ENCODE measurements at places on chromosomes 12 and 14.

DNA sequence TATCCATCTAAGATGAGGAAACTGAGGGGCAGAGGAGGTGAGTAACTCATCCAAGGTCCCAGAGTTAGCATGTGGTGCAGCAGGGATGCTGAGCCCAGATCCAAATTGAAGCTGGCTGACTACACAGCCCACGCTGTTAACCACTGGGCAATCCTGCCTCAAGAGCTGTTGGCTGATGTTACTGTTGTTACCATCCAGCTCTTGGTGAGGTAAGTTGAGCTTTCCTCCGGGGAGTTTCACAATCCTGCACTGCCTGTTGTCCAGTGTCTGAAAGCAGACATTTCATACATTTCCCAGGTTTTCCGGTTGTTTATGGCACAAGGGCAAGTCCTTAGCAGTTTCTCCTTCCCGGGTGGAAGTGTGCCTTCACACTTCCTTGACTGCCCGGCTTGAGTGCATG lies 14.5 kb downstream of the CYP46A1 start:
- DNase-seq, result no peak

- DNase-seq, result no peak
These were observed 29.5 kb downstream of the TSPAN8 start for GRCh38 chr12:71128191-71128788.

GRCh38 chr14:29925736-29926135 lies 1.9 kb downstream of the PRKD1 start:
- DNase-seq, result no peak

DNA sequence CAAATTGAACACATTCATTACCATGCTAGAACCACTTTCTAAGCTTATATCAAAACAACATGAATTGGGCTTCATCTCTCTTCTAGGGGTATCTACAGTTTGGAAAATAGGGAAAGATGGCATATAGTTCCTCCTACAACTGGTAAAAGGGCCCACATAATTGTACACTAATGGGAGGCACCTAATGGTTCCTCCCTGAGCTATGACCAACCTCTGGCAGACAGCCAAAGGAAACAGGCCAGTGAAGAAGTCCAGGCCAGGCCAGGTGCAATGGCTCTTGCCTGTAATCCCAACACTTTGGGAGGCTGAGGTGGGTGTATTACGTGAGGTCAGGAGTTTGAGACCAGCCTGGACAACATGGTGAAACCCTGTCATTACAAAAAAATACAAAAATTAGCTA lies 23.2 kb upstream of the APOF start:
- no peak for DNase-seq

DNA sequence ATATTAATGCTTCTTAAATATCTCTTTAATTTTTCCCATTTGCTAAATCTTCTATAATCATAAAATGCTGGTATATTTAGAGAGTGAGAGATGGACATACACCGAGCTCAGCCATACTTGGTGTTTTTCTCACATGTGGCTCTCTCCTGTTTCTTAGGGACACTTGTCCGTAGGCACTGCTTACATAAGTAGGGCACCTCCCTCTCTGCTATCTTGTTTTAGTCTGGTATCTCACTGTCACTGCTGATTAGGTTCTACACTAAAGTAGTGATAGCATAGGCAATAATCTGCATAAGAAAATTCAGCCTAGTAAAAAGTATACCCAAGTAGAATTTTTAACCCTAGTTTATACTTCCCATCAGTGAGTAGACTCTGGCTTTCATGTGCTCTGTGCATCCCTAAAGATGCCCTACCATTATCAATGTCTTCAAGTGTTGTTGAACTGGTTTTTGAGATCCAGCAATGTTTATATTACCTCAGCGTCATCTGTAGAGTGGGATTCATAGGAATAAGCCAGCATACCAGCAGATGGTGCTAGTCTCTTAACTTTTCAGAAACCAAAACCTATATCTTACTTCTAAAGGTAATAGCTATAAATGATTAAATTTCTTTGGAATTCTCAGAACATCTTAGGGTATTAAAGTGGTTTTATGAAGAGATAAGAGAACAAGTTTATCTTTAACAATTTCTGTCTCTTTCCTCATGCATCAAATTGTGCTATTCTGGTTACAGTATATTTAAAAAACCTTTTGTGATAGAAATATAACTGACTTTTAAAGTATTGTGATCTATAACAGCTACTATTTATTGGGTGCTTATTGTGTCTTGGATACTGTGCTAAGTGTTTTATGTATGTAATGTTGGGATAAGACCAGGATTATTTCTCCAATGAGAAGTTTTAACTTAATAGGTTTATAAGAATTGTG lies 32.9 kb downstream of the ARID2 start:
- no peak for DNase-seq

DNA sequence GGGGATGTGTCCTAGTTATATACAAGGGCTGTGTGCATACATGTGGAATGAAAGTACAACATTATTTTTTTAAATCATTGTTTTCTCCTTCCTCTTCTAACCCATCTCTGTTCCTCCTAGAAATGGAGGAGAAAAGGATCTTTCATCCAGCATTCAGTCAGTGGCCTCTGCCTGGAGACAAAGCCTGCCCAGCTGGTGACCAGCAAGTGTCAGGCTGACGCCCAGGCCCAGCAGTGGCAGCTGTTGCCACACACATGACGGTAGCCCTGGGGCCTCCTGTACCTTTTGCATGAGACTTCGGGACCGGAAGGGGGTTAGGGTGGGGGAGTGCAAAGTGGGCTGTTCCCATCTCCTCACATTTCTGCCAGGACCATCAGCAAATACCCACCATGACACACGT lies 46.2 kb downstream of the ERH start:
- no peak for DNase-seq

DNA sequence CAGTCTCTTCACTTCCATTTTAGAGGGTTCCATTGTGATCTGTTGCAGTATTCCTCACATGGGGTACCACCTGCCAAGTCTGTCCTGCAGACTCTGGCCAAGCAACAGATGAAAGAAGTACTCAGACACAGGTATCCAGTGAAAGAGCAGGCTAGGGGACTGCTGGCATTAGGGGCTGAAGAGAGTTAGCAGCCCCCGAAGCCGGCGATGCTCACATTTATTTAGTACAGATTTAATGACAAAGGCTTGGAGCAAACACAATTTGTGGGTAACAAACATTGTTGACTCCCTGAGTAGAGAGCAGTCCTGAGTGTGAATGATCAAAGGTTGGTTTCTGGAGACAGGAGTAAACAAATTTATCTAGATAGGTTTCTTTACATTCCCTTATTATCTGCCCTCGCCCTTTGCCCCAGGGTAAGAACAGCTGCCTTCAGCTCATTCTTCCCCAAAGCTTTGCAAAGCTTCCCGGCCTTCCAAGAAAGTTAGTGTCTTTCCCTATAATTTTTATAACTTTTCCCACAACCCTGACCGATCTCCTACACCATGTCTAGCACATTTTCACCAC lies 144.8 kb downstream of the TMEM117 start:
- no peak for DNase-seq

DNA sequence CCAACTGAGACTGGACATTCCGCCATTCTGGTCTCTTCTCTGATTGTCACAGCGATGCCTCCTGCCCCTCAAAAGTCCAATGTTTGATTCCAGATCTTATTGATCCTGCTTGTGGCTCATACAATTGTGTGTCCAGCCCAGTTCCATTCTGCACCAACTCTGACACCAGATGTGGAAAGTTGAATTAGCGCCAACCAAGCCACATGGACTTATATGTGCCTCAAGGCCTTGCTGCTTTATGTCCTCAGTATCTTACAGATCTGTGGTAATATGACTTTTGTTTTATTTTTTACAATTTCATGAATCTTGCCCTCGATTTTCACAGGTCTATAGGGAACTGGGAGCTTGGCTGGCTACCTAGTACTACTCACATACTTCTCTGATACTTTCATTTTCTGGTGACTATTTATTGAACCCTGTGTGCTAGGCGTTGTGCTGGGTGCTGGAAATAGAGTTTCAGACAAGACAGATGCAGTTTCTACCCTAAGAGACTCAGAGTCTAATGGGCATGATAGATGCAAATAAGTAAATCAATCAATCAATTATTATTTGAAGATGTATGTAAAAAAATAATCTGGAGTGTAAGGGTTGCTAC lies 472.0 kb downstream of the TMTC2 start:
- no peak for DNase-seq

DNA sequence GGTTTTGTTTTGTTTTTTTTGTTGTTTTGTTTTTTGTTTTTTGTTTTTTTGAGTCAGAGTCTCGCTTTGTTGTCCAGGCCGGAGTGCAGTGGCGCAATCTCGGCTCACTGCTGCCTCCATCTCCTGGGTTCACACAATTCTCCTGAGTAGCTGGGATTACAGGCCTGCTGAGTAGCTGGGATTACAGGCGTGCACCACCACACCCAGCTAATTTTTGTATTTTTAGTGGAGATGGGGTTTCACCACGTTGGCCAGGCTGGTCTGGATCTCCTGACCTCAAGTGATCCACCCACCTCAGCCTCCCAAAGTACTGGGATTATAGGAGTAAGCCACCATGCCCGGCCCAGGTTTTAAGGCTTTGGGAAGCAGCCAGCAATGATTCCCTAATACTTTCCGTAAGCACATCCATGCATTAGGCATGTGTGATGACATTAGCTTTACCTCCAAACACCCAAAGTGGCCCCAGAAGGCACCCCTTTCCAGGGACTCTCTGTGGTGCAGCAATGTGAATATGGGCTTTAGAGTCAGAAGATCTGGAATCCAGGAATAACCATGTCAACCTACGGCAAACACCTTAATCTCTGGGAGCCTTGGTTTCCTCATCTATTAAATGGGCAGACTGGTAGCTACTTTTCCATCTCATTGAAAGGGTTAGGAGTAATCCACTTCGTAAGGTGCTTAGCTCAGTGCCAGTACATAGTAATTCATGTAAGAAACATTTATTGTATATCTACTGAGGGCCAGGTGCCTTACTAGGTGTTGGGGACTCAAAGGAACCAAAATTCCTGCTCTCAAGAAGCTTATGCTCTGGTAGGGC lies 152.9 kb downstream of the ZFP36L1 start:
- no peak for DNase-seq

All from stimulated activated CD8-positive, alpha-beta memory T cell treated with anti-CD3 and anti-CD28 coated beads, Interleukin-2, amount 100 ng/mL, for 48 hours (primary cell).